ENCODE measurements at places on chromosomes 7 and 10.
A peak's percentile ranks its signal among the peaks of the same experiment; 100 is the strongest.

DNA sequence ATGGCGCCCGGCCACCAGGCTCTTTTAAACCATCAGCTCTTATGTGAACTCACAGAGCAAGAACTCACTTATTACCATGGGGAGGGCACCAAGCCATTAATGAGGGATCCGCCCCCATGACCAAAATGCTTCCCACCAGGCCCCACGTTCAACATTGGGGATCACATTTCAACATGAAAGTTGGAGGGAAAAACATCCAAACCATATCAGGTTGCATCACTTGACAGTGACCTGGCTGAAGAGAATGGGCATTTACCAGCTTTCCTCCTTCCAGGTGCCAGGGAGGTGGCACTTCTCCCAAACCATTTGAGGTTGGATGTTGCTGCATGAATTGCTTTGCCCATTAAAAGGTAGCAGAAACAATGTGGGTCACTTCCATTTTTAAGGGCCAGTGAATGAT, 115.6 kb upstream of the TNS3 start:
- no peak for DNase-seq

DNA sequence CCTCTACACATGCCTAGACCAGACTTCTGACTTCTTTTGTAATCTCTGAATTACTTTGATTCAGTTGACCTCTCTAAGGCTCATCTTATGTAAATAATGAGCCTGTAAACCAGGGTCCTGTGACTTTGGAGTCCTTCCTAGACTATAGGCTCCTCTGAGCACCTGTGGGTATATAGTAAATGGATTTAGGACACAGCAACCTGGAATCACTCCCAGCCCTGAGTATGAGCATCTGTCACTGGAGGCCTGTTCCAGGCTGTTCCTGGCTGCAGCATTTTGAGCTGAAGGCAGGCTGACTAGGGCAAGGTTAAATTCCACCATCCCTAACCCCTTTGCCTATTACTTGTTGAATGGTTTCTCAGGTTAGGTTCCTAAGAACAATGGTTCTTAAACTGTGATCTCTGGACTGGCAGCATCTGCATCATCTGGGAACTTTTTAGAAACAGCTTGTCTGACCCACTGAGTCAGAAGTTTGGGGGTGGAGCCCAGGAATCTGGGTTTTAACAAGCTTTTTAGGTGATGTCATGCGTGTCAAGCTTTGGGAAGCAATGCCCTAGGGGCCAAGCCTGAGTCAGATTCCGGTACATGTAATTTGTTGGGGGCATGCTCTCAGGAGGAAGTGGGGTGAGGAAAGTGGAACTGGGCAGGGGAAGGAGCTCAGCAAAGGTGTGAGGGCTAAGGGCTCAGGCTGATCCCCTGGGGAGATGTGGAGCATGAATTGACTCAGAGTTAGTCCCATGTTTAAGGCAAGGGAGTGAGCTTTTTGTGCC, 28.2 kb downstream of the MINDY4 start:
- peak; percentile 96 for DNase-seq

GRCh38 chr10:129171812-129172211, 295.2 kb upstream of the MGMT start:
- DNase-seq: no peak

DNA sequence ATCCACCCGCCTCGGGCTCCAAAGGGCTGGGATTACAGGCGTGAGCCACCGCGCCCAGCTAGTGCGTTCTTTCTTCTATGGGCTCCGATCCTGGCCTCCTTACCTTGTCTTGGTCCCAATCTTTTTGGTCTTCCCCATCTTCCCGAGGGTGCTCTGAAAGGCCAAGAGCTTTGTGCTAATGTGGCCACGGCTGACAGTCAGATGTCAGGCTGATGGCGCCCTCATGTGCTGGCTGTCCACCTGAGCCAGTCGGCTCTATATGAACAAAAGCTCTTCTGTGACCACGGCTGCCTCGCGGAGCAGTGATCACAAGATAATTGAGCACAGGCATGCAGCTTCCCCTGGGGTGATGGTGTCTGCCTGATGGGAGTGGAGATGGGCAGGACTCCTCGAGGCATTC, 11.0 kb upstream of the AHCYL2 start:
- peak; percentile 8 for DNase-seq

GRCh38 chr10:76201962-76202361, 770.5 kb downstream of the LRMDA start:
- DNase-seq: no peak

GRCh38 chr7:122260336-122260735, 44.2 kb downstream of the FEZF1 start:
- DNase-seq: no peak

DNA sequence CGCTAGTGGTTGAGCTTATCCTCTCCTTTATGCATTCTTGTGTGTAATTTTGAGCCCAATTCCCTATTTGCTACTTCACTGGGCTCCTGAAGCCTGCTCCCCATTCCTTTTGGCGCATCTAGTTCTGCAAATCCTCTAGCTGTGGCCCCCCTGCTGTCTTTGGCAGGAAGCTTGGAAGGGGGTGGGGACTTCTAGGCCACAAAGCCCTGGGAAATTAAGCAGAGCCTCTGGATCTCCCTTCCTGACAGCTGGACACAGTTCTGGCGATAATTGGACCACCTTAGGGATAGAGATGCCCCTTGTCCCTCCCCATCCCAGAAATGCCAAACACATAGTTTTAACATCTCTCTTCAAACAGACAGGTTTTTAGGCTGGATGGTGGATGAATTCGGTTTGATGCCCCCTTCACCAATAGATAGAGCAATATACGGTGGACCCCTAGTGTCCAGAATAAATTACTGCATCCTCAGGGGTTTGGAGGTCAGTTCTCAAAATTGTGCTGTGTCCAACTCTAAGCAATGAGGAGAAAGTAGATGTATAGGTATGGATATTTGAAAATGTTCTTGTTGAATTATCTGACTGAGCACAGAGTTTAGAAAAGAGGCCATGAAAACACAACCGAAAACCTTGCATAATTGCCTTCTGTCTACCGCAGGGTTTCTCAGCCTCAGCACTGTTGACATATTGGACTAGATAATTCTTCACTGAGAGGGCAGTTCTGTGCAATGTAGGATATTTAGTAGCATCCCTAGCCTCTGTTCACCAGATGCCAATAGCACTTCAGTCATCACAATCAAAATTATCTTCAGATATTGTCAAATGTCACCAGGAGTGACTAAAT, 75.5 kb downstream of the PAPSS2 start:
- DNase-seq: peak; percentile 67

- no peak for DNase-seq
Observed at GRCh38 chr10:21694631-21695030, 160.6 kb downstream of the MLLT10 start.

DNA sequence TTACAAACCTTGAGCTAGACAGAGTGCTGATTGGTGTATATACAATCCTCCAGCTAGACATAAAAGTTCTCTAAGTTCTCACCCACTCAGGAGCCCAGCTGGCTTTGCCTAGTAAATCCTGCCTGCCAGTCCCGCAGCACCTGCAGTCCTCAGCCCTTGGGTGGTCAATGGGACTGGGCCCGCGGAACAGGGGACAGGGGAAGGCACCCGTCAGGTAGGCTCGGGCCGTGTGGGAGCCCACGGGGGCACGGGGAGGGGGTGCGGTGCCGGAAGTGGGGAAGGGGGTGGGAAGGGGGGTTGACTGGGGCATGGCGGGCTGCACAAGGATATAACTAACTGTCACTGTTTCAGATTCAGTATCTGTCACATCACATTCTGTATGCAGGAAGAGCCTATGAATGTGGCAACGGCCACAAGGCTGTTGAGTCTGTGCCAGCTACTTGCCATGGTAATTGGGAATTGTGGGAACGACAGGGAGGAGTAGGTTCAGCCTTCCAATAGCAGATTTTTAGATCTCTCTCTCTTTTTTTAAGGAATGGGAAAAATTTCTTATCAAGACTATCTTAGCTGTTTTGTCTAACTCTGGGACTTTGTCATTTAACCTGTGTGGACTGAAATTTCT, 205.1 kb upstream of the PLPP4 start:
- no peak for DNase-seq

DNA sequence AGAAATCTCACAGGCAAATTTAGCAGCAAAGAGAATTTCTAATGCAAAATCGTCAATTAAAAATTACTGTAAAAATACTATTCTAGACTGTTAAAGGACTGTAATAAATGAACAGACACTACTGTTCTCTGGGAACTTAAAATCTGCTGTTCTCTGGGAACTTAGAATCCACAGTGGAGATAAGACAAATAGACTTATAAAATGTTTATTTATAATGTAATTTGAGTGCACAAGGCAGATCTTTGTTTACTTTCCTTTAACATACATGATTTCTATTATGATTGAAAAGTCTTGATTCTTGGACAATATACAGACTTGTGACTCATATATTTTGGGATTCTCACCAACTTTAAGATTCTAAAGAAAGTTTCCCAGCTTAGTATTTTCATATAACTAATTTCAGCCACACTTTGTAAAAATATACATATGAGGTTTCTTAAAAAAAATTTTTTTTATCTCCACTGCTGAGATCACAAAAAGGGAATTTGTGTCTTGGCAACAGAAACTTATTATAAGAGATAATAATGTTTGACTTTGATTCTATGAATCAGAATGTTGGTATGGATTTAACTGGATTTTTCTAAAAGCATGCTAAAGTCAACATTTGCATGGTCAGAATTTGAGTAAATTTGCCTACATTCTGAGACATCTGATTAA, 166.3 kb upstream of the RHOBTB1 start:
- DNase-seq: peak; percentile 93

- no peak for DNase-seq
Observed at GRCh38 chr7:148400101-148400500, 190.5 kb upstream of the C7orf33 start.
